ENCODE measurements at places on chromosomes 1 and 21.

DNA sequence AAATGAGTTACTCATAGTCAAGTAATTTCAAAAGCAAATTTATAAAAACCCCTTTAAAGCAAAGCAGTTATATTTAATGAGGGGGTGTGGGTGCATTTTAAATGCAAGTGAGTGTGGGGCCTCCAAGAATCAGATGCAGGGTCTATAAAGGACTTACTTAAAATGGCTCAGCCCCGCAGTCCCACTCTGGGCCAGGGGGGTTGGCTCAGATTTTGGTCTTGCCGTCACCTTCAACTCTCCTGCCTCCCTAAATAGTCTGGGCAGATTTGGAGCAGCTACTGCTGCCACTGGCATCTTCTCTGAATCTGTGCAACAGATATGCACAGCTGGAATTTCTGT lies 16.2 kb downstream of the AMPD2 start:
- no peak for DNase-seq

GRCh38 chr1:163029901-163030300 lies 39.3 kb upstream of the RGS4 start:
- DNase-seq, result no peak

- no peak for DNase-seq
These were observed 171.7 kb downstream of the ATG4C start for GRCh38 chr1:62955666-62956065.

DNA sequence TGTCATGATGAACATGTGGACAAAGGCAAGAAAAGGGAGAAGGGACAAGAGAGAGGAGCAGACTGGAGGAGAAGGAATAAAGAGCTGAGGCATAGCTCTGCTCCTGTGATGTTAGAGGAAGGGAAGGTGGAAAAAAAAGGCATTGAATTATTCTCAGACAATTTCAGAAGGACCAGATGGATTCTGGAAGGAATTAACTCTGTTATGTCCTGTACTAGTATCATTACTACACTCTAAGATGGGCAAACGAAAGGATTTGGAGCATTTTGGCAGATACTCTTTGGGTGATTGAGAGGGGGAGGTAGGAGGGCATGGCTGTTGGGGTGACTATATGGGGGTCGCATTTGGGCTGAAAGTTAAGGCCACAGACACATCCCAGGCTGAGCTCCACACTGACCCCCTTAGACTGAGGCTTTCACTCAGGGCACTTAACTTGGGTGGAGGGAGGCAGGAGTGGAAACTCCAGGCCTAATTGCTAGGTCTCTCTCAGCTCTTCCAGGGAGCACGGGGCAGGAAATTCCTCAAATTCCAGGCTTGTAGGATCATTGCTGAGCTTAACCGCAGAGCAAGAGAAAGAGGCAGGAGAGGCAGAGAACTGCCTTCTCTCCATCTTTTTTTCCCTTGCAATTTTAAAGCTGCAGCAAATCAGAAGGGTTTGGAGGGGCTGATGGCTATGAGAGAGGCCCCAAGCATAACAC lies 25.9 kb downstream of the KIRREL1 start:
- DNase-seq, result no peak

GRCh38 chr1:1894354-1895059 lies 3.6 kb upstream of the GNB1 start:
- DNase-seq, result no peak

- no peak for DNase-seq
These were observed 157.3 kb downstream of the CASZ1 start for GRCh38 chr1:10639011-10639774.

- no peak for DNase-seq
These were observed 71.2 kb upstream of the NBPF3 start for GRCh38 chr1:21368515-21369289.

DNA sequence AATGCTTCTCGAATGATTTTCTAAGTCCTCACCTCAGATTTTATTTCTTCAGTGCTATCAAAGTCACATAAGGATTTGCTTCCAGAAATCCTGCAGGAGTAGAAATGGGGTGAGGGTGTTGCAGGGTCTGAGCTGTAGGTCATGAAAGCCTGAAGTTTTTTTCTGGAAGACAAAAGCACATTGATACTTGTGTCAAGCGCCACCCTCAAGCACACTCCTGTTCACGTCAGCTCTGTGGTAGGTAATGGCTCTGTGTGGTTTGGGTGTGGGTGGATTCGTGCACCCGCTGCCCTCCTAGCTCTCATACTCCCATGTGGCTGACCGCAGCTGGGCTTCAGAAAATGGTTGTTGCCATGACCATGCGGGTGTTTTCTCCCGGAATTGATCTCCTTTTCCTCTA lies 39.9 kb downstream of the AKNAD1 start:
- DNase-seq, result no peak
